Aorta (tissue), 5 donors: ENCODE measurements at places on chromosomes 7 and 10. TPM values are rescaled to one million over a fixed set of nuclear protein-coding genes. Genes with fewer than 3 reads are reported as not detected.

- no peak for DNase-seq
Measured at GRCh38 chr10:14691359-14691758, 83.3 kb downstream of the FAM107B start.

DNA sequence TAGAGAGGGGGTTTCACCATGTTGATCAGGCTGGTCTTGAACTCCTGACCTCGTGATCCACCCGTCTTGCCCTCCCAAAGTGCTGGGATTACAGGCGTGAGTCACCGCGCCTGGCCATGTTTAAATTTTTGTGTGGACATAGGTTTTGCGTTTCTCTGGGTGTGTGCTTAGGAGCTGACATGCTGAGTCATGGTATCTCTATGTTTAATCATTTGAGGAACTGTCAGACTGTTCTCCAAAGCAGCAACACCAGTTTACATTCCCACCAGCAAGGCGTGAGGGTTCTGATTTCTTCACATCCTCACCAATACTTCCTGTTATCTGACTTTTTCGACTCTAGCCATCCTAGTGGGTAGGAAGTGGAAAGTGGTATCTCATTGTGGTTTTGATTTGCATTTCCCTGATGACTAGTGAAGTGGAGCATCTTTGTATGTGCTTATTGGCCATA, 153.7 kb downstream of the DNAJB6 start:
- no peak for DNase-seq

GRCh38 chr10:3365630-3366029, 193.0 kb upstream of the PITRM1 start:
- no peak for DNase-seq

GRCh38 chr7:27181795-27182275, 3.2 kb downstream of the HOXA11 start:
- DNase-seq, result no peak

DNA sequence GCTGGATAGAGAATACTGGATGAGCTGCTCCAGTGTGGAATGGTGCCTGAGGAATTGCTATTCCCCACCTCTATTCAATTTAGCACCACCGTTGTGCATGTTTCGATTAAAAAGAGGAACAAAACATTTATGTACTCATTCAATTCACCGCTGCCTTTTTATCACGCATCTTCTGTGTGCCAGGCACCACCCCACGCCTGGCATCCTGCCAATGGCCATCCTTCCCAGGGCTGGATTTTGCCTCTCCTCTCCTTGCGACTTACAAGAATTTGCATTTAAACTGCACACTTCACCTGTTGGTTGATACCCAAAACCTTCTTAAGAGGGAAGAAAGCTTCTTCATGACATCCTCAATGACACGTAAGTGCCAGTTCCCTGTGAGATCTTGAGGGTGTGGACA, 110.2 kb upstream of the DPP6 start:
- no peak for DNase-seq

DNA sequence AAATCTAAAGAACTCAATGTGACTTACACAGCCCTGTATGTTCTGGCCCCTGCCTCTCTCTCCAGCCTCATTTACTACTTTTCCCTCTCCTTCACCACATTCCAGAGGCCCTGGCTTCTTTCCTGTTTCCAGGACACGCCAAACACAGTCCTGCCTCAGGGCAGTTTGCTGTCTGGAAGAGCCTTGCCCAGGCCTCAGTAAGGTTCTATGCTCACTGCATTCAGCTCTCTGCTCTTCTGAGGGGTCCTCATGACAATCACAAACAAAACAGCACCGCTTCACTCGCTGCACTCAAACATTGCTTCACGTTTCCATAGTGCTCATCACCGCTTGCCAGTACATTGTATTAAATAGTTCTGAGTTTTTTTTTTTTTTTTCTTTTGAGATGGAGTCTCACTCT, 35.1 kb upstream of the GARS1 start:
- no peak for DNase-seq

- DNase-seq, result no peak
Measured at GRCh38 chr10:48710647-48711275, 26.1 kb downstream of the WDFY4 start.

- no peak for DNase-seq
Measured at GRCh38 chr10:69096045-69096444, 8.1 kb downstream of the SRGN start.

GRCh38 chr10:80408242-80409101, at the start of gene PRXL2A:
TSS of gene PRXL2A (plus strand) at chr10:80408551. CDS start at chr10:80420468, 11,917 bp downstream.
- peak; percentile 91 for DNase-seq

The PCLO gene
- under 0.01 TPM for polyA plus RNA-seq

The VAX1 gene
- not detected for polyA plus RNA-seq

The IDI2 gene
- polyA plus RNA-seq, result not detected

The TWIST1 gene
- 11.9 TPM for polyA plus RNA-seq

The PON3 gene
- polyA plus RNA-seq, result not detected

The LEP gene
- 0.05 TPM for polyA plus RNA-seq

The TUBB8 gene
- polyA plus RNA-seq, result not detected

The CALD1 gene
- polyA plus RNA-seq, result 658 TPM

The TSC22D4 gene
- 18.8 TPM for polyA plus RNA-seq
